ENCODE measurements at places on chromosomes 12 and 14.
A peak's percentile ranks its signal among the peaks of the same experiment; 100 is the strongest.

DNA sequence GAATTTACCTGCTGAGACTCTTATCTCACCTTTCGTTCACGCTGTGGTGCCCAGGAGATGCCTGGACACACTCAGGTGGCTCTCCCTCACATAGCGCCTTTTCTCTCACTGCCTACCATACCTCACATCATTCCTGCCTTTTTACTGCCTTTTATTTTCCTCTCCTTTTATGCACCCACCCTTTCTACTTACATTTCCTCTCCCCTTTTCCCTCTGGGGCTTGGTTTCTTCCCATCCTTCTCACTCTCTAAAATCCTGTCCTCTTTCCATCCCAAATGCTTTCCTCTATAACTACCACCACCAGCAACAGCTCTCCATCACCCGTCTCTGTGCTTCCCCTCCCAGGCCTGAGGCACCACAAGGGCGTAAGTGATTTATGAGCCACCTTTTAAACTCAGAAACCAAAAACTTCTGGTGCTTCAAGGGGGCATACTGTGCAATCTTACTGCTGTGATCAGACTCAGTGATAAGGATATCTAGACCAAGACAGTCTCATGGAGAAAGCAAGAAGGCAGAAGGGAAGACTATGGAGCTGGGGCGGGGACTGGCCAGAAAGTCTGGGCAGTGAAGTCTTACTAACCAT is 32.7 kb upstream of the SMUG1 start:
- no peak for DNase-seq

- DNase-seq, result no peak
These were observed 4.5 kb upstream of the RNU7-1 start for GRCh38 chr12:6939191-6939540.

GRCh38 chr14:104639885-104640548 is 35.4 kb upstream of the TMEM179 start:
- DNase-seq, result peak; percentile 79

DNA sequence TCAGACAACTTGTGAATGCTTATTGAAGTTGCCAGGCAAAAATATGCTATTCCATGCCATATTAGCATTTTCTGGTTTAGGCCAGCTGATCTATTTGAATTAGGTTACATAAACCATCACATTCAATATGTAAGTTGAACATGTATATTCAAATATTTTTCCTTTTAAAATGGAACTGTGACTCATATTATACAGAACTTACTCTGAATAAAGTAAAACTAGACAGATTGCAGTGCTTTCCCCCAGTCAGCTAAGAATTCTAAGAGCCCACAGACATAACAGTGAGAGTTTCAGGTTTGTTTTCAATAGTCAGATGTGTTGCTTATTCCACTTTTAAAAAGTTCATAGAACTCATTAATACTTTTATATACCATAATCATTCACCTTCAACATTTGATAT is 119.8 kb downstream of the MGST1 start:
- no peak for DNase-seq

GRCh38 chr12:131808744-131809371 is 19.3 kb upstream of the MMP17 start:
- DNase-seq, result no peak

DNA sequence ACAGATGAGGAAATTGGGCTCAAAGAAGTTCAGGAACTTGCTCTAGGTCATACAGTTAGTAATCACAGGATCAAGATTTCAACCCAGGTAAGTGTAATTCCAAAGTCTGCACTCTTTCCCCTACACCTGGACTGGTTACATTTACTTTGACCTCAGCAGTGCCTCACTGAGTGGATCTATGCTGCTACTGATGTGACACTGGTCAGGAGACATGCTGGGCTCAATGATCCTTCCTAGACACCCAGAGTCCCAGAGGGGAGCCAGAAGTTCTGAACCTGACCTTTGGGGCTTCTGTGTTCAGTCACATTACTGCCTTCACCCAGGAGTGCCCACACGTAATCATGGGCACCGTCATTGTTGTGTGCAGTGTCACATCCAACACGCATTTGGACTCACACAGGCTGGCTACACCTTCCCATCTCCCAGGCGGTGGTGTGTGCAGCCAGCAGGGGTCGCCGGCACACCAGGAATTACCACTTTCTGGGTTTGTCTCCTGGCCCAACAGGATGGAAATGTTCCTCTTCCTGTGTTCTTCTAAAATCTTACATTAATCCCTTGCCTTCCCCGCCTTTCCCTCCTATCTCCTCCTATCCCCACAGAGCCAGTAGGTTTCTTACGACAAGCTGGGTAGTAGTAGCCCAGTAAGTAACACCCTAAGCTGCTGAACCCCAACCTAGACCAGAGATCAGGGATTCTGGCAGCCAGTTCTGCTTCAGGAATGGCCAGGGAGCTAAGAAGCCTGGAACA is 25.6 kb downstream of the CALCOCO1 start:
- DNase-seq, result peak; percentile 70

DNA sequence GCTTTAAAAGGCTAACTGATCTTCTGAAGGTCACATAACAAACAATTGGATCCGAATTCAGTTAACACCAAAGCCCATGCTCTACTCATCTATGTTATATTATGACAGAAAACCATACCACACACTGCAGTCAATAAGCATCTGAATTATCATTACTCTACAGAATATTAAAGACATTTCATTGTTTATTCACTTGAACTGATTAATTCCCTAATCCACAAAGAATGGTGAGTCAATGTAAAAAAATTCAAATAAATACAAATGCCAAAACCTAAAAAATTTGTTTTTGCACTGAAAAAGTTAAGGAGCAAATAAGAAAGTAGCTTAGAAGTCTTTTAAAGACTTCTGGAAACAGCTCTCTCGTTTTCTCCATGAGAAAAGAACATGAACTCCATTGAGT is 13.7 kb downstream of the NID2 start:
- DNase-seq, result no peak

DNA sequence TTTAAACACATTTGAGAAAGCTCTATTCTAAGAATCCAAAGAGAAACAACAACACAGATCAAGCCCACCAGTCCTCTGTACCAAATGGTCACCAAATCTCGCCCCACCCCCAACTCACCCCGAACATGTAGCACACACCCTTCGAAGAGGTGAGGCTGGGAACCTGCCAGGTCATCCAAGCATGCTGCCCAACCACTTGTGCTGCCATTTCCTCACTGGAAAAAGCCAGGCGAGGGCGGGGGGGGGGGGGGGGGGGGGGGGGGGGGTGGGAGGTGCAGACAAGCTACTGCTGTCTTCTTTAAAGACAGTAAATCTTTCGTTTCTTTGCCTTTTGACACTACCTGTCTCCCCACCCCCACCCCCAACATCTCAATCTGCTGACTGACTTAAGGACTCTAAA is 59.9 kb downstream of the SETD3 start:
- no peak for DNase-seq

GRCh38 chr14:45267071-45267470 is 14.1 kb upstream of the MIS18BP1 start:
- DNase-seq, result no peak

DNA sequence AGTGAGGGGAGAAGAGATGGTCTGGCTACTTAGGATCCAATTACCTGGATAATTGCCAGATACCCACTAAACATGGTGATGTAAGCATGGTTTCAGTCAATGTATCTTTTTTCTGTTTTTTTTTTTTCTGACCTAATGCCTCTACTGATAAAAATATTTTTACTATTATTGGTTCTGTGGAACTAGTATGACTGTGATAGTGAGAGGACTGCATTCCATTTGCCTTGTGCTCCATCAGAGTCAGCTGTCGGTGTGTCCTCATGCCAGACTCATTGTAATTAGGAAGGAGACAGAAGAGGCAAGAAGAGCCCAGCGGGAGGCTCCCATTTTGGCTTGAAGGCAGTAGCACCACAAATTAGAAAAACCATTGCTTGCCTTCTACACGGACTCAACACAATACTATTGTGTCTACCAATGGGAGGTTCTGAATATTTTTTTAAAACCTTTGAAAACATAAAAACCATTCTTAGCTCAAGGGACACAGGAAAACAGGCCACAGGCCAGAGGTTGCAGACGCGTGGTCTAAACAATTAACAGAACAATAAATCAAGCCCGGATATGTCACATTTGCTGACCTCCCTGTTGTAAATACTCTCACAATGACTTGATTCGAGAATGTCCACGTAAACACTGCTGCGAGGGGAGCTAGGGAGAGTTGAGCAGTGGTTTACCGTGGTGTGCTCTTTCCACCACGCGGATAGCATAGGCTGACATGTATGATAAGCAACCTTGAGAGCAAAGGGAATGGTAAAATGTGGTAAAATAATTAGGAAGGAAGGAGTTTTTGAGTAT is 13.5 kb upstream of the DCP1B start:
- DNase-seq, result no peak

DNA sequence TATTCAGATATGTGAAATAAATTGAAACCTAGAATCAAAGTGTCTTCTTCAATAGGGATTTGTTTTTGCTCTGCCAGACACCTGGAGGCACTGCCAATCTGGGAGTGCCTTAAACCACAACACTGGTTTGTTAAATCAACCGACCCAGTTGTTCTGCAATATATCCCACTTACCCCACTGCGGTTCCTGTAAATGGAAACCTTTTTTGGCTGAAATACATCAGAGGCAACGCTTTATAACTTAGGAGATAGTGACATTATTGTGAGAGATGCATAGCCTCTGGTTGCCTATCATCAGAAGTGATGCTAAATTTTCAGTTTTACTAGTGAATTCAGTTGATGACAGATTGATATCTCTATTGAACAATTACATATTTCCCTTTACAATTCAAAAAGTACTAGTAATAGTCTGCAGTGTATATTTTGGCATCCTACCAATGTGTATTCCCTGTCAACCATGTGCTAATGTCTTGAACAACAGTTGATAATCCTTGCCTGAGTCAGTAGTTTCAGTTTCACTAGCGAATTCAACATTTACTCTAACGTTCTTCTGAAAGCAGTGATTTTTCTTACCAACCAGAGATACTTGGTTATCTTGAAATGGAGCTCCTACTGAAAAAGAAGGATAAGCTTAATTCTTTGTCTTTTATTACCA is 30.5 kb downstream of the PPP2R5C start:
- DNase-seq, result no peak

DNA sequence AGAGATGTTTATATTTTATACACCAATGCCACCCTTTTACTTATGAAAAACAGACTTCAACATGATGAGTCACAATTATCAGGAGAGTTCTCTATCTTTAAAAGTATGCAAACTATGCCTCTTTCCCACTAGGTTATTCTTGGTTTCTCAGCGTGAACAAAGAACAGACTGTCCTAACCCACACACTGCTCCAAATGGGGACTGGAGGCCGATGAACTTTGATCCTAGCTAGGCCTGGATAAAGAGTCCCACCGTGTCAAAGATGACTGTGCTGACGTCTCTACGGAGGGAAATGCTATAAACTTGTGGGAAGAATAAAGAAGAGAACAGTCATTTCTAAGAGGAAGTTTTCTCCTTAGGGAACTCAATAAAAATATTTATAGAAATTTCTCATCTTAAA is 160.1 kb downstream of the EPS8 start:
- no peak for DNase-seq

- no peak for DNase-seq
These were observed 10.8 kb downstream of the MGP start for GRCh38 chr12:14874882-14875281.

DNA sequence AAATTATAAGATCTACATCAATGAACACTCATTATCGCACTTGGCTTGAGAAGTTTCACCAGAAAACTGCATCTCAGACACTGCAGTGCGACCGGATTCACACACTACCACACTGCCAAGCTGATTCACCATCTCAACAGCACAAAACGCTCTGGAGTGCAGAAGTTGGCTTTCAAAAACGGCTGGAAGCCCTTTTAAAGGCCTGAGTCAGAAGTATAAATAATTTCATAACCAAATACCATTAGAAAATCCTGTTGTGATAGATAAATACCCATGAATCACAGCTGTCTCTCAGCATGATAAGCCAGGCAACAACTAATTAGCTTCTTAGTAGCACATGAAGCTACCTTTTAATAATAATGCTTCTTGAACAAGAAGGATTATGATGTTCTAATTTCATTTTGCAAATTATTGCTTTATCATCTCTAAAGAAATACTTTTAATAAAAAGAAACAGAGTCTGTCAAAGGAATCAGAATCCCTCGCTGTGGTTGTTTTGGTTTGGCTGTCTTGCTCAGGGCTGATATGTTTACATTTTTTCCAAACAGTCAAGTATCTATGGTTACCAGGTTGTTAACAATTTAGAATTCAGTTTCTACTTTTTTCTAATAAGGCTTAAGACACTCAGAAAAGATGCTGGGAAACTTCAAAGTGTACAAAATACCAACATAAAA is 51.2 kb downstream of the SLC2A13 start:
- DNase-seq, result no peak

- no peak for DNase-seq
These were observed 76.6 kb downstream of the ZNF664 start for GRCh38 chr12:124049451-124050094.

- no peak for DNase-seq
These were observed 9.3 kb upstream of the NID2 start for GRCh38 chr14:52078095-52078531.

GRCh38 chr12:112875608-112876007 is 31.2 kb upstream of the OAS1 start:
- no peak for DNase-seq

DNA sequence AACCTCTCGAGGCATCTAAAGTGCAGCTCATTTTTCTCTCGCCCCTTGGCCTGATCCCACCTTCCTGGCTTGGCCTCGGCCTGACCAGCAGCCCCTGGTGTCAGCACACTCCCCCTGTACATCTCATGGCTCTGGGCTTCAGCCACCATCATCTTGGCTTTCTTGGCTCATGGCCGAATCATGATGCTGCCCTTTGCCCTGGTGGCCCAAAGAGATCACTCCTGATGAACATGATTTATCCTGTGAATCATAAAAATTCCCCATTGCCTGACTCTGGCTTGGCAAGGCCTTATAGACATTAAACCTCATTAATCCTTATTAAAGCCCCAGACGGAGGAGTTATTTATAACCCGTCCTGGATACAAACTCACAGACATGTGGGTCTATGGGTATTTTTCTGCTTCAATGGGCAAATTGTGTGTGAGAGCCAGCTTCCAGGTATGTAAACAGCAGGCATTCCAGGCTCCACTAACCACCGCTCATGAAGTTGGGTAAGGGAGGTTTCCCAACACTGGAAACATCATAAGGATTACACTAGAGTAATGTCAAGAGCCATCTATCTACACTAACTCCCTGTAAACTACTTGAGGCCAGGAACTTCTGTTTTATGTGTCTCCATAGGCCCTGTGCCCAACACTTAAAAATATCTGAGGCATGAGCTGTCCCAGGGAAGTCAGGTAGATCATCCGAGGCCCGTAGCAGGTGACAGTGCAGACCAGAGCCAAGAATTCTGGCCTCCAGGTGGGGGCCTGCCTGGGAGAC is 171.2 kb downstream of the TTC8 start:
- DNase-seq, result no peak

- DNase-seq, result no peak
These were observed 222.1 kb upstream of the PLXNC1 start for GRCh38 chr12:93926237-93926636.

- no peak for DNase-seq
These were observed 99.2 kb downstream of the SLC5A8 start for GRCh38 chr12:101110866-101111265.
